ENCODE measurements at places on chromosomes 5 and 9. TPM values are rescaled to one million over a fixed set of nuclear protein-coding genes. Genes with fewer than 3 reads are reported as not detected.

Gene PCDHGA9
- total RNA-seq = 21.7 TPM

Gene FOXD4L5
- total RNA-seq = 0.22 TPM

Gene NREP
- 651 TPM for total RNA-seq

Gene CRB2
- total RNA-seq = 36.4 TPM

Gene PROB1
- total RNA-seq = 2.9 TPM

Gene ADGRD2
- total RNA-seq = not detected

Gene SLC6A7
- total RNA-seq = 0.11 TPM

Gene MYMK
- total RNA-seq = 2.1 TPM

Gene ARL14EPL
- not detected for total RNA-seq

Gene LCN9
- not detected for total RNA-seq

Gene THBS4
- total RNA-seq = 217 TPM

Gene THG1L
- 13.2 TPM for total RNA-seq

Gene SLC6A18
- not detected for total RNA-seq

Gene SECISBP2
- total RNA-seq = 98.0 TPM

Data from camera-type eye (tissue), 1 donor.